Heart right ventricle (tissue), 16 donors: ENCODE measurements at places on chromosomes 2 and 18. TPM values are rescaled to one million over a fixed set of nuclear protein-coding genes. Genes with fewer than 3 reads are reported as not detected.
A peak's percentile ranks its signal among the peaks of the same experiment; 100 is the strongest.

SCN9A gene
- polyA plus RNA-seq: 0.10 TPM

REG3G gene
- not detected for polyA plus RNA-seq

DNA sequence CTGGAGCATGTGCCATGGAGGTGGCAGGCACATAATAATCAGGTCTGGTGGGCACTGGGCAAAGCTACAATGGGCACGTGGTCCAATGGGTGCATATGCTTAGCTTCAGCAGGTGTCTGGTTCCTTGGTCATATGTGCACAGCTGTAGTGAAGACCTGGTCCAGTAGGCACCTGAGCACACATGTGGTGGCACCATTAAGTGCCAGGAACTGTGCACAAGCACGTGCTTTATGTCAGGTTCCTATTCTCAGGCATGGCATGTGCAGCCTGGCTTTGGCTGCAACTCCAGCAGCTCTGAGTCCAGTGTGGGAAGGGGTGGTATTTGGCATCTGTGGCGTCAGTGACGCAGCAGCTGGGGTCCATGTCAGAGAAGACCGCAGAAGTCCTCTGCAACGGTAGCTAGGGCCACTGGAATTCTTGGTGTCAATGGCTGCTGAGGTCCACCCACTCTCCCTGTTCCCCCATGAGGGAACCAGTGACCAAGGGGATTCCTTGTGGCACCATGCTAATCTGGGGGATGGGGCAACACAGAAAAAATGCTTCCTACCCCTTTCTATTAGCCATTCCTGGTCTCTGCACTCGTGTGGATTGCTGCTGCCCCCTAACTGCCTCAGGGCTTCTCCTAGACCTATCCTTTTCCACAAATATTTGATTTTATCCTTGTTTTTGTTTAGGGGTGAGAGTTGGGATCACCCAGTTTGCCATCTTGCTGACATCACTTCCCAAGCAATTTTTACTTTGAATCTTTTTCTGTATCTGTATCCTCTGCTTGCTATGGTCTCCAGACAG is 262.9 kb upstream of the MAP2 start:
- no peaks in the 10 kb centered on the region for H3K4me1 ChIP-seq
- no peaks in the 10 kb centered on the region for H3K27me3 ChIP-seq
- no peak overlapping the region for H3K27ac ChIP-seq
- no peak for DNase-seq

- no peak for DNase-seq
- no peaks in the 10 kb centered on the region for H3K27me3 ChIP-seq
- H3K4me1 ChIP-seq: no peaks in the 10 kb centered on the region
- no peak overlapping the region for H3K27ac ChIP-seq
- no peak overlapping the region for H3K4me3 ChIP-seq
Measured at GRCh38 chr2:48034295-48034694, 128.0 kb upstream of the FBXO11 start.

DNA sequence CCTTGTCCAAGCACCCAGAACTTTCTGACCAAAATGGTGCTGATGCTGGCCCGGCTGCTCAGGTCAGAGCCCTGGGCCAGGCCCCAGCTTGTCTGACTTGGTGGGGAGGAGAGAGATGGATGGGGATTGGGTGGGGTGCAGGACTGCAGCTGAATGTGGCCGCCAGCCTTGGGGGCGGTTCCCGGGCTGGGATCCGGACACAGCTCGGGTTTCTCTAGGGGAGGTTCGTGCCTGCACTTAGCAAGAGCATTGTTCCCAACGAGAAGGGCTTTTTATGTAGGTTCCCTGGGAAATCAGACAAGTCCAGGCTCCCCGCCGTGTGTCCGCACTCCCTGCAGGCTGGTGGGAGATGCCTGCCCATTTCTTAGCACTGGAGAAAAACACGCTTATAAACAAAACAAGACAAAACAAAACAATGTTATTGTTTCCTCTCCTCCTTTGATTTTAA is 50.5 kb upstream of the HS6ST1 start:
- H3K4me3 ChIP-seq: no peak overlapping the region
- H3K36me3 ChIP-seq: no peaks in the 10 kb centered on the region
- DNase-seq: no peak
- no peak overlapping the region for H3K27ac ChIP-seq
- no peaks in the 10 kb centered on the region for H3K27me3 ChIP-seq

DNA sequence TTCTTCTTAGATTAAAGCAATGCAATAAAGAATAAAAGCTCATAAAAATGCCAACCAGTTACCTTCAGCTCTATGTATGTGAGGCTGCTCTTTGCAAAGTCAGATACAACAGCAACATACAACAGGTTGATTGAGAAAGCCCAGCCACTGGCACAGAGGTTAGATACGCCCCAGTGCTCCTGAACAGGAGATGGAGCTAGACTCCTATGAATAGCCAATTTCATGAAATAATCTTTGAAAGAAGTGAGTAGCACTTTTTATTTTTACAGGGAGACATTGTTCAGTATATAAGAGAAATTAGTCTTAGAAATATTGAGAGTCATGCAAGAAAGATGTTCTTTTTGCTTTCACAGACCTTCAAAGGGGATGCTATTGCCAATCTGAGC is 362.4 kb upstream of the MEX3C start:
- no peak overlapping the region for H3K4me3 ChIP-seq
- no peak overlapping the region for H3K27ac ChIP-seq
- no peaks in the 10 kb centered on the region for H3K4me1 ChIP-seq
- no peaks in the 10 kb centered on the region for H3K27me3 ChIP-seq
- H3K36me3 ChIP-seq: no peaks in the 10 kb centered on the region

DNA sequence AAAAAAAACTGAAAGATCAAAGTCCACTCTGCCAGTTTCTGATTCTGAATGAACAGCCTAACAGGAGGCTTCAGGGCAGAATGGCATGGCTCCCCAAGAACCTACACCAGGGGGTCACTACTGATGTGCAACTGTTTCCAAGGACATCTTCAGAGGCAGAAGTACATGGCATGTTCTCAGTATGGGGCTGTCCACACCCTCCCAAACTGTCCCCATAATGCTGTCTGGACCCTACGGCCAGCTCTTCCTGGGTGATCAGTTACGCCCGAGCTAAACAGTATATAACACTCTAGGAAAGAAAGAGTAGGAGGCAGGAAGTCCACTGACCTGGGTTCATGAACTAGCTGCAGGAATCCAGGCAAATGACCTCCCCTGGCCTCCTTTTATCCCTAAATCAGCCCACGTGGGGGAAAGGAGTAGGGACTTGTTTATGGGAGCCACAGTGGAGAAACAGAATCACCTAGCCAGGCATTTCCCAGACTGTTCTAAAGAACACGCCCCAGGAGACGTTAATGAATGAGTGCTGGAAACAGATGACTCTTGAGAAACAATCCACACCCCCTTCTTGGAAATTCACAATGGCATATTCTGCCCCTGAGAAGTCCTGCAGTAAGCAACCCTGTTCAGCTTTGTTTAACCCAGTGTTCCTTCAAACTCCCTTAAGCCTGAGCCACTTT is 2.5 kb downstream of the TMBIM1 start:
- peak overlapping the region; percentile 100 for H3K27ac ChIP-seq
- H3K27me3 ChIP-seq: no peaks in the 10 kb centered on the region
- H3K4me3 ChIP-seq: peak overlapping the region; percentile 95
- DNase-seq: no peak
- H3K36me3 ChIP-seq: peaks cover 6% of the 10 kb centered on the region
- H3K4me1 ChIP-seq: peaks cover 90% of the 10 kb centered on the region

DNA sequence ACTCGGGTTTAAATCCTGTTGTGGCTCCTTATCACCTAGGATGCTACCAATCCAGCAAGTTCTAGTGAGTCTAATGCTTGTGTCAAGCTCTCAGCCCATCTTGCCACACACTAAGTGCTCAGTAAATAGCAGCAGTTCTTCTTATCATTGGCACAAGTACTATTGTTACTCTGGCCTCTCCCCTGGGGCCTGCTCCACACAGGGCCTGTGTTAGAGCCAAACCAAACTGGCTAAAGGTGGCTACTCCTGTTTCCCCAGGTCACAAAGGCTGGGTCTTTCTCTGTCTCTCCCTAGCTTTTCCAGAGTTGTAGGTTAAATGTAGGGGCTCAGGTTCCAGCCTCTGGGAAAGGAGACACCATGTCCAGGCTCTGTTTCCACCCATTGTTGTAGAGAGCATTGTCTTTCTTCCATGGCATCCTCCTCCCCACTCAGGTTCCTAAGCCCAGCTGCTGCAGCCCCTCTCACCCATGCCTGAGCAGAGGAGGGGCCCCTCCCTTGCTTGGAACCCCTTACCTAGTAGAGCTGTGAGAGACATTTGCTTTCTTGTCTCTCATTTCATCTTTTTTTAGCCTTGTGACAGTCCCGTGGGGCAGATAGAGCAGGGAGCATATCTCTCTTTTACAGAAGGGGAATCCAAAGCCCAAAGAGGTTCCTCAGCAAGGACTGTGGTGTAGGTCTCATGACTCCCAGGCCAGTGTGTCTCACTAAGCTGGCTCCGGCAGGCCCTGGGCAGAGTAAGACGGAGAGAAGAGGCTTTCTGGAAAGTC is 56.4 kb upstream of the OTOF start:
- H3K4me1 ChIP-seq: peaks cover 7% of the 10 kb centered on the region
- H3K27me3 ChIP-seq: peaks cover 6% of the 10 kb centered on the region
- DNase-seq: no peak

- H3K27me3 ChIP-seq: no peaks in the 10 kb centered on the region
- peak; percentile 28 for DNase-seq
- no peak overlapping the region for H3K4me3 ChIP-seq
- no peaks in the 10 kb centered on the region for H3K36me3 ChIP-seq
- H3K27ac ChIP-seq: no peak overlapping the region
Measured at GRCh38 chr2:215060861-215061536, 77.4 kb downstream of the ABCA12 start.

- peak; percentile 15 for DNase-seq
- H3K27ac ChIP-seq: no peak overlapping the region
- no peaks in the 10 kb centered on the region for H3K36me3 ChIP-seq
- no peaks in the 10 kb centered on the region for H3K4me1 ChIP-seq
- no peak overlapping the region for H3K4me3 ChIP-seq
- peaks cover 18% of the 10 kb centered on the region for H3K27me3 ChIP-seq
Measured at GRCh38 chr2:222239945-222240675, 58.7 kb downstream of the PAX3 start.

DNA sequence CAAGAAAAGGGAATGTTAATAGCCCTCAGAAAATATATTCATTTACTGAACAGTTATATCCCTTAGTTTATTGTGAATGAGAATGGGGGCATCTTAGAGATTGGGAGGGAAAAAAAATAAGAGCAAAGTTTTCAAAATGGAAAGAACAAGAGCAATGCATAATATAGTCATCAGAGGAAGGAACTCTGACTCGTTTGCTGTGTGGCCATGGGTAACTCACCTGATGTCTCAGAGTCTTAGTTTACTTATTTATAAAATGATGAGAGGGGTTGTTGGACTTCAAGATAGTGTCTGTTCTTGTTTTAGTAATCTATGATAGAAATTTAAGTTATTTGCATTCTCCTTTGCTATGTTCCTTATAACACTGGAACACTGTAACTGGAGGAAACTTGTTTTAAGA is 70.7 kb downstream of the EML4 start:
- H3K4me3 ChIP-seq: no peak overlapping the region
- no peak for DNase-seq
- peaks cover 6% of the 10 kb centered on the region for H3K4me1 ChIP-seq
- H3K27me3 ChIP-seq: no peaks in the 10 kb centered on the region
- no peak overlapping the region for H3K27ac ChIP-seq

DNA sequence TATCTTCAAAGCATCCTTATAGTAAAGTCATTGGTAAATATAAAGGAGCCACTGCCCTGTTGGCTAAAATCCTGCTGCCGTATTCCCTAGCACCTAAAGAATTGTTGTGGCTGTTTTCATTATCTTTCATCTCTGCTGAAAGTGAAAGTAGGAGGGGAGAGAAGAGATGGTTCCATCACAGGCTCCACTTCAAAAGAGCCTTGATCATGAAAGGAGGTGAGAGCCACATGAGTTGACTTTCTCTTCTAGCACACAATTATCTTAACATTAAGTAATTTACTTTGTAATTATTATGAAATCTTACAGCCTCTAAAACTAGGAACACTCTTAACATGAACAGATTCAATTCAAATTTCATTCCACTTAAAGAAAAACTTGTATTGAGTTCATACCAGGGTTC is 1050.9 kb upstream of the LRRTM1 start:
- no peaks in the 10 kb centered on the region for H3K27me3 ChIP-seq
- H3K27ac ChIP-seq: no peak overlapping the region
- no peak overlapping the region for H3K4me3 ChIP-seq
- H3K4me1 ChIP-seq: no peaks in the 10 kb centered on the region
- DNase-seq: no peak
